ENCODE measurements at places on chromosomes 11 and 22.

- DNase-seq: no peak
These were observed 47.0 kb upstream of the SUSD2 start for GRCh38 chr22:24134090-24134846.

- no peak for DNase-seq
These were observed 7.6 kb upstream of the CDC42EP1 start for GRCh38 chr22:37552524-37553163.

DNA sequence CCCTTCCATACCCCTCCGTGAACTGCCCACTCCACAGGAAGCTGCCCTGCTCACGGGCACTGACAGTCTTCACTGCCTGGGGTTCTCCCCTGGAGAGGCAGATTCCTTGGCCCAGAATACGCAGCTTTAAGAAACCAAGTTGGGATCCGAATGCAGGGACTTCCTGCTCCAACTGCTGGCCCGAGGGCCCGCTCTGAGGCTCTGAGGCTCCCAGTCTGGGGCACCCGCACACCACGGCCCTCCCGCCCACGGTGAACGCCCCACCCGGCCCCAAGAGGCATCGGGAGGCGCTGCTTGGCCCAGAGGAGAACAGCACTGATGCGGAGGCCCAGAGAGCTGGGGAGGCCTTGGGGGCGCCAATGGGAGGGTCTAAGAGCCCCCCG, 42.3 kb downstream of the IGF2 start:
- DNase-seq: no peak

DNA sequence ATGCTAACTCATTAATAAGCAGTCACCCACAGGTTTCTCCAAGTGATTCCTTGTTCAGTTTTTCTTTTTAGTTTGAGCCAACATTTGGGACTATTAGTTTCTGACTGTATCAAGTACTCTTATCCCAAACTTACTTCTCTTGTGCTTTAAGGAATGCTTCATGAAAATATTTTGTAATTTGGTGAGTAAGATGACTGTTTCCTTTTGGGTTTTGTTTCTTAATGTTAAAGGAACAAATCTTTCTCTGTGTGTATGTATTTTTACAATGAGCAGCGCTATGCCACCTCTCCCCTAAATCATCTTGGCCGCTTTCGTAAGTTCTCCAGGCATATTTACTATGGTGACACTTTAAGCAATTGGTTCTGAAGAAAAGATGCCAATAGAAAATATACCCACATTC, 72.4 kb downstream of the LDLRAD3 start:
- DNase-seq: no peak

GRCh38 chr11:1959786-1960185, 12.7 kb downstream of the MRPL23 start:
- no peak for DNase-seq

- DNase-seq: no peak
These were observed 141.7 kb upstream of the NAV2 start for GRCh38 chr11:19570889-19571288.

- no peak for DNase-seq
These were observed 19.3 kb upstream of the TMEM191C start for GRCh38 chr22:21447694-21448402.

DNA sequence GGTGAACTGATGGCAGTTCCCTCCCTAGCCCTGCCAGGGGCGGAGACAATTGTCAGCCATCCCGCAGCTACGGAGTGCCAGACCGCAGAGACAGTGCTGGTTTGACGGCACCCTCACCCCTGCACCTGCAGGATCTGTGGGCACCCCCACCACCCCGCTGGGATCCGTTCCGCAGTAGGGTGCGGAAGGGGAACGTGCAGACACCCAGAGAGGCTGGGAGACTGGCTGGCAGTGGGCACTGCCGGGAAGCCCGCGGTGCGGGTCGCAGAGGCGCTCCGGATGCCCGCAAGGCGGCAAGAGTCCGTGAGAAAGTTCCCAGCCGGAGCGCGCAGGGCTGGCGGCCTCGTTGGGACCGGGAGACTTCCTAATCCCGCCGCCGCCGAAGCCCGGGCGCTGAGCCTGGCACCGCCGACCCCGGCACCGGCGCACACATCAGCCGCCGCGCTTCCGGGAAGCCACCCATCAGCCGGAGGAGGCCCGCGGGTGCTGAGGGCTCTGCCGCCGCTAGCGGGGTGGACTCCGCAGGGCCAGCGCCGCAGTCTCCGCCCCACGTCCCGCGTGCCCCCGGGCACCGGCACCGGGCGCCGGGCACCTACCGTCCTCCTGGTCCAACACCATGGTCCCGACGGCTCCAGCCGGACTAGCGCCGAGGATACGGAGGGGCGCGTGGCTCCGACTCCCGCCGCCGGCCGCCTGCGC, 4.3 kb upstream of the LMO1 start:
- DNase-seq: no peak

DNA sequence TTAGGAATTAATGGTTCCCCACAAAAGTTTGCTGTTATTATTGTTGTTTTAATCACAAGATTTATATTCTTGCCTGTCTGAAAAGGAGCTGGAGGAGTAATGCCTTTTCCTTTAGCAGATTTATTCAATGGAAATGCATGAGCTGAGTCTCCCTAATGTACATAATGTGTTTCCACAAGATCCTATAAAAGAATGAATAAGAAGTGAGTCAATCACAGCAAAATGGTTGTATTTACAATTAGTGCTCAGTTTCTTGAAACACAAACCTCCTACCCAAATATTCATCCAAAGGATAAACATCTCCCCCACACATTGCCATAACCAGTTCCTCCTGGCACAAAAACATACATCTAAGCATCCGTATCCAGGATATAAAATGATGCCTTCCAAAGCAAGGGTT, 33.3 kb downstream of the ME3 start:
- no peak for DNase-seq

DNA sequence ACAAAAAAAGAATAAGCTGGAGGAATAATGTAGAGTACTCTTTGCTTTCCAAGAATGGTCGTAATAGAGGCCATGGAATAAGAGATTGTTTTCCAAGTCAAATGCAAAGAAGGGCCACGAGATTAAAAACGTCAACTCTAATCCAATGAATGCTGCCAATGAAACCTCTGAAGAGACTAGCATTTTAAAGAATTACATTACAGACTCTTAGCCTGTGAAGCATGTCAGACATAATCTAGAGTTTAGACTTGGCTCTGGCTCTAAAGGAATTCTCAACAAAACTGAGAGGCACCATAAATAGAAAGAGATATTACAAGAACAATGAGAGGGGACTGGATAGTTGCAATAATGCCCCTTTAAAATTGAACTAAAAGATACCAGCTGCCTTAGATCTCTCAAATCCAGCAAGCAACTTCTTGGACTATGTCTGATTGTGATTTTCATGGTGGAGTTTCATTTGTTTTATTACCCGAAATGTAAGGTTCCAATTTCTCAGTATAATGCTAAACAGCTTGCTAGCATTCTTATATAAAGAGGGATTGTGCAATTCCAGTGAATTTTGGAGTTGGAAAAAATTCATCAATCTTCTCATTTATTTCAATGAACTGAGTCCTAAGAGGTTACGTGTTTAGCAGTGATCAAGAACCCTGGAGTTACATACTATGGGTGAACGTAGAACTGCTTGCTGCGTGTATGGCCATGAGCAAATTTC, 5.6 kb downstream of the ETS1 start:
- no peak for DNase-seq

DNA sequence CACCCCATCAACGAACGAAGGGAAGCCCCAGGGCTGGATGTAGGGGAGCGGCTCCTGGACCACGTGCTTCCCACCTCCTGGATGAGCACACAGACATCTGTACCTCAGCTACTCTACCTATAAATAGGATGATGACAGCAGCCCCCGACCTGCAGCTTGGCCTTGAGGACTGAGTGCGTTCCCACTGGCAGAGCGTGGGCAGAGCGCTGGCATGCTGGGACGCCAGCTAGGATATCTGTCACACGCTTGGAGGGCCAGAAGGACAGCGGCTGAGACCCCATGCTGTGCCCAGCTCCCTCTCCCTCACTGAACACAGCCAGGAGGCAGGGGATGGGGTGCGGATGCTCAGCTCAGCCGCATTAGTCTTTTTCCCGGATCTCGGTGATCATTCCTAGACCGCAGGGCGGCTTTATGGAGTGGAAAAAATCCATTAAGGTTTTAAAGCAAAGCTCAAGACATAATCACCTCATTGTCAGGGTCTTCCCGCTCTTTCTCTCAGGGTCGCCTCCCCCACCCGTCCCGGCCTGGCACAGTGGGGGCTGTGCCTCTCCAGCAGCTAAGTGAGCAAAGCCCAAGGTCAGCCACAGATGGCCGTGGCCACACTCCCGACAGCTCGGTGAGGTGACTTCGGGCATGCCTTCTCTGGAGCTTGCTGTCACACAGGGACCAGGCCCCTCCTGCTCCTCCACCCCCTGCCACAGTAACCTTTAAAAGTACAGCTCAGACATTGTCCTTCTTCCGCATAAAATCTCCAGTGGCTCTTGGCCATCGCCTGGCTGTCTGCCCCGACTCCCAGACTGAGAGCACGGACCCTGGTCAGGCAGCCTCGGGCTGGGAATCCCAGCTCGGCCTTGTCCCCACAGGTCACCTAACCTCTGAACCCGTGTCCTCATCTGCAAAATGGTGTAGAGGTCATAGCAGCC, 69.6 kb upstream of the SHISAL1 start:
- no peak for DNase-seq

DNA sequence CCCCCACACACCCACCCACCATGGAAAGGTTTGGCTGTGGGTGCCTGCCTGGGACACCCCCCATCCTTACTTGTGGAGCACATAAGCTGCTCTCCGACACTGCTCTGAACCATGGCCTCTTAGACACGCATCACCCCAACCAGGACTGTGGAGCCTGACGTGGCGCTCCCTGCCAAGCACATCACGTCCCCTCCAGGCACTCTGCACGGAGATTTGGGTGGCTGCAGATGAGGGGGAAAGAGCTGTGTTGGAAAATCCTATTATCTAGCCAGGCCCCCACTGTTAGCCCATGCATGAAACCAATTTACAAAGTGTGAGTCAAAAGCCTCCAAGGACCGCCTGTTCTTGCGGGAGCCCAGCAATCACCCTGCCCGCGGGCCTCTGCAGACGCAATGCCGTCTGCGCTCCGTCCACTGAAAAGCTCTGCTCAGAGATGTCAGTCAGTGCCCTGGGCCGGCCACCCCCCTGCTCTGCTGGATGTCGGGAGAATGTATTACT, 163.4 kb upstream of the NECTIN1 start:
- DNase-seq: no peak

DNA sequence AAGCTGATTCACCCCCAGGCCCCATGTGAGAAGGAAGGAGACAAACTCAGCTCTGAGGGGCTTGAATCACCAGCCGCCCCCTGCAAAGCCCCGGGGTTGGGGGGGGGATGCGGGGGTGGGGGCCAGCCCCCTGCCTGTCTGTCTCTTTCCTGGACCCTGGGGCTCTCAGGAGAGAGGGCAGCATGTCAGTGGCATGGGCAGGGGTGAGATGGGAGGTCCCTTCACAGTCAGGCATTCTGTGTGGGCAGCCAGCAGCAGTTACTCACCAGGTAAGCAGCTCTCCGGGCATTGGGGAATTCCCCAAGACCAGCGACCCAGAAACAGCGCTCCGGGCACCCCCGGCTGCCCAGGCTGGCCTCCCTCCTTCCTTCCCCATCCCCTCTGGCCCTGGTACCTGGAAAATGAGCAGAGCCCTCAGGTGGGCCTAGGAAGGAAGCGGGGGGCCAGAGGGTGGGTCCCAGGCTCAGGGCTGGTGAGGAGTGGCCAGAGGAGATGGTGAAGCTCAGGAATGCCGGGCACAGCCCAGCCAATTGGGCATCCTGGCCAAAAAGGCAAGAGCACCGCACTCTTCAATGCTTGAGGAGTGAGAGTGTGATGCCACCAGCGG, 4.2 kb upstream of the LIF start:
- peak; percentile 34 for DNase-seq

- no peak for DNase-seq
These were observed 44.0 kb upstream of the OPCML start for GRCh38 chr11:133576351-133576750.

DNA sequence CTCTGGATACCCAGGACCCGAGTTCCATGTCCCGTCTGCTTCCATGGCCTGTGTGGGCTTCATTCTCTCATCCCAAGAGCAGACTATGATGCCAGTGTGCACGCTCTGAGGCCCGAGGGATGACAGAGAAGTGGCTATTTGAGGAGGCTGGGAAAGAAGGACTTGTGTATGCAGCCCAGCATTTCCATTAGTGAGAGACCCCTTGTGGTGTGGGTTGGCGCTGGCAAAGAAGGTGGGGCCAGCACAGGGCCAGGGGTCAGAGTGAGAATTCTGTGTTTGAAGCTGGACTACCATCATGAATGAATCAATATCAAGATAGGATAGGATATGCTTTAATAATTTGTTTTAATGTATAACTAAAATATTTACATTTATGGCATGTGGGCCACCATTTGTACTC, 200.8 kb downstream of the HIPK3 start:
- no peak for DNase-seq

- DNase-seq: peak; percentile 9
These were observed 78.7 kb upstream of the GRAMD1B start for GRCh38 chr11:123351375-123351774.

DNA sequence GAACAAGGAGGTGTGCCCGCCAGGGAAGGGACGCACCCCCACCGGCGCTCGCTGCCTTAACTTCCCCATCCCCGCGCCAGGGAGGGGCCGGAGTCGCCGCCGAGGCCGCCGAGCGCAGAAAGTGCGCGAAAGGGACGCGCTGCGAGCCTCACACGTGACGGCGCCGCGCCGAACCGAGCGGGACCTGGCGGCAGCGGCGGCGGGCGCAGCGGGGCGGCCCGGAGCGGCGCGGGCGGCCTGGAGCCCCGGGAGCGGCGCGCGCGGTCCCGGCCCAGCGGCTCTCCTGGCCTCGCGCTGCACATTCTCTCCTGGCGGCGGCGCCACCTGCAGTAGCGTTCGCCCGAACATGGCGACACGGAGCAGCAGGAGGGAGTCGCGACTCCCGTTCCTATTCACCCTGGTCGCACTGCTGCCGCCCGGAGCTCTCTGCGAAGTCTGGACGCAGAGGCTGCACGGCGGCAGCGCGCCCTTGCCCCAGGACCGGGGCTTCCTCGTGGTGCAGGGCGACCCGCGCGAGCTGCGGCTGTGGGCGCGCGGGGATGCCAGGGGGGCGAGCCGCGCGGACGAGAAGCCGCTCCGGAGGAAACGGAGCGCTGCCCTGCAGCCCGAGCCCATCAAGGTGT, at the start of gene SORL1:
SORL1 (plus strand) TSS at position 329 of the 623 bp plus-strand sequence; CDS start at position 347, 18 bp downstream.
- DNase-seq: no peak

DNA sequence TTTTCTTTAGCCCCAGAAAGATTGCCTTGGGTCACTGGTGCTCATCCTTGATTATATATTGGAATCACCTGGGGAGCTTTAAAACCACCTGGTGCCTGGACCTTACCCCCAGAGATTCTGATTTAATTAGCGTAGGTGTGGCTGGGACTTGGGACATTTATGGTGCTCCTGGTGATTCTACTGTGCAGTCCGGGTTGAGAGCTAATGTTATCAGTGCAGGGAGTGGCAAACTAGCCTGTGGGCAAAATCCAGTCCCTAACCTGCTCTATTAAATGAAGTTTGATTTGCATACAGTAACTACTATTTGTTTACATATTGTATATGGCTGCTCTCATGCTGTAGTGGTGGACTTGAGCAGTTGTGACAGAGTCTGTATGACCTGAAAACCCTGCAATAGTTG, 134.0 kb upstream of the SORL1-AS1 start:
- DNase-seq: no peak

DNA sequence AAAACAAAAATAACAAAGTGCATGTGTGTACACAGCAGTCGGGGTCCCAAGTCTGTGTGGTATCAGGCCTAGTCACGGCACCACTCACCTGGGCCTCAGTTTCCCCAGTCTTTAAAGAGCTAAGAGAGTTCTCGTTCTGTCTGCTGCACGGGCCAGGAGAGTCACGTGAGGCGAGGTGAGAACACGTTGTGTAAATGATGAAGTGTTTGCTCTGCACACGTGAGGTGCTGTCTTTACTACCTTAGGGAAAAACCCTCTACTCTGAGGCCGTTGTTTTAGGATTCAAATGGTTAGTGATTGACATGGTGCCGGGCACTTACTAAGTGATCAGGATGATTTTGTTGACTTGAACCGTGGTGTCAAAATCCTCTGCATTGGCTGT, 86.5 kb upstream of the PPARA start:
- peak; percentile 42 for DNase-seq
